ENCODE measurements at places on chromosomes 2 and 18.

DNA sequence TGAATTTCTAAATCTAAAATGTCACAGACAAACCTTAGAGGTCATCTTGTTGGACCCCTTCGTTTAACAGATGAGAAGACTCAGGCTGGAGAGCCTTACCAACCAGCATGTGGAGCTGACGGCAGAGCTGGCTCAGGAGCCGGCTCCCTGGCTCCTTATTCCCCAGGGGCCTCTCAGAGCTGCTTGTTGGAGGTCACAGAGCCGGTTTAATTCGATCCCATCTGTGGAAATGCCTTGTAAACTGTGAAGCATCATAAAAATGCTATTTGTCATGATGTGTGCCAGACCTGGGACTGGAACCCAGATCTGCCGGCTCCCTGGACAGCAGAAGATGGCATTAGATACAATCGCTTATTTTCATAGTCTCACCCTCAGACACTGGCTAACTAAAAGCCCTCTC lies 8.2 kb upstream of the CIB4 start:
- no peak for DNase-seq

GRCh38 chr2:170341684-170342623 lies 164.0 kb downstream of the MYO3B start:
- DNase-seq, result no peak

GRCh38 chr18:79523206-79523735 lies 127.5 kb downstream of the NFATC1 start:
- no peak for DNase-seq

GRCh38 chr18:30245766-30246455 lies 796.6 kb downstream of the DSC3 start:
- DNase-seq, result no peak

Data from AG04449 (cell line).